B cell (primary cell): ENCODE measurements at places on chromosomes 16 and 17.

GRCh38 chr16:85583491-85584181 is 29.5 kb upstream of the GSE1 start:
- no peak for DNase-seq

DNA sequence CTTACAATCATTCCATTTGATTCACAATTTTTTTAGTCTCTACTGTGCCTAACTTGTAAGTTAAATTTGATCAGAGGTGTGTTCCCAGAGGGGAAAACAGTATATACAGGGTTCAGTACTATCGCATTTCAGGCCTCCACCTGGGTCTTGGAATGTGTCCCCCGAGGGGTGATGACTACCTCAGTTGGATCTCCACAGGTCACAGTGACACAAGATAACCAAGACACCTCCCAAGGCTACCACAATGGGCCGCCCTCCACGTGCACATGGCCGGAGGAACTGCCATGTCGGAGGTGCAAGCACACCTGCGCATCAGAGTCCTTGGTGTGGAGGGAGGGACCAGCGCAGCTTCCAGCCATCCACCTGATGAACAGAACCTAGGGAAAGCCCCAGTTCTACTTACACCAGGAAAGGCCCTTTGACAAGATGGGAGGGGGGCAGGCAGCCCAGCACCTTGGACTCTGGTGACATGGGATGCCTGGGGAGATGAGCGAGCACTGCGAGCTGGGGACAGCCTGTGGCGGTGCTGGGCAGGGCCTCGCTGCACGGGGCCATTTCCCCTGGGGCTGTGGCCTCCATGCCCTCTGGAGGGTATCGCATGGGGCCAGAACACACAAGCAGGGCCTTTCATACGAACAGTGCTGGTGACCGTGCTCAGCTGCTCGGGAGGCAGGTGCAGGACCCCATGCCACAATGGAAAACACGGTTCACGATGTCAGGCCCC is 33.9 kb downstream of the PDIA2 start:
- no peak for DNase-seq

- DNase-seq: no peak
These were observed 759 bp downstream of the ELAC2 start for GRCh38 chr17:13016881-13017654.

GRCh38 chr17:13154398-13154797 is 136.6 kb upstream of the ELAC2 start:
- no peak for DNase-seq

GRCh38 chr17:48374650-48375230 is 55.3 kb downstream of the SKAP1 start:
- peak; percentile 48 for DNase-seq

DNA sequence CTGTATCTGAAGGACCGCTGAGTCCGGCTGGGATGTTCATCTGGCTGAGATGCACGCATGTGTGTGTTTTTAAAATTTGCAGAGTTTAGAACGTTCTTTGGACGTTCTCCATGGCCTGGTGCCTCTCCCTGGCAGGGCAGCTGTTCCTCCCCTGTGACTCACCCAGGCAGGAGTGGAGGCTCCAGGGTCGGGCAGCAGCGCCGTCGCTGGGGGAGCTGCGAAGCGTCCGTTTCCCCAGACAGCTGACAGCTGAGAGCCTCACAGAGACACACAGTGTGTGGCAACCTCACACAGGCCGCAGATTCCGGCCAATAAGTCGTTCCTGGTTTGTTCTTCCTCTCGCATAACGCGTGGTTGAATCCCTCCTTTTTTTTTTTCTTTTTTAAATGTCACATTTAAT is 80.6 kb downstream of the OR1D5 start:
- DNase-seq: no peak

DNA sequence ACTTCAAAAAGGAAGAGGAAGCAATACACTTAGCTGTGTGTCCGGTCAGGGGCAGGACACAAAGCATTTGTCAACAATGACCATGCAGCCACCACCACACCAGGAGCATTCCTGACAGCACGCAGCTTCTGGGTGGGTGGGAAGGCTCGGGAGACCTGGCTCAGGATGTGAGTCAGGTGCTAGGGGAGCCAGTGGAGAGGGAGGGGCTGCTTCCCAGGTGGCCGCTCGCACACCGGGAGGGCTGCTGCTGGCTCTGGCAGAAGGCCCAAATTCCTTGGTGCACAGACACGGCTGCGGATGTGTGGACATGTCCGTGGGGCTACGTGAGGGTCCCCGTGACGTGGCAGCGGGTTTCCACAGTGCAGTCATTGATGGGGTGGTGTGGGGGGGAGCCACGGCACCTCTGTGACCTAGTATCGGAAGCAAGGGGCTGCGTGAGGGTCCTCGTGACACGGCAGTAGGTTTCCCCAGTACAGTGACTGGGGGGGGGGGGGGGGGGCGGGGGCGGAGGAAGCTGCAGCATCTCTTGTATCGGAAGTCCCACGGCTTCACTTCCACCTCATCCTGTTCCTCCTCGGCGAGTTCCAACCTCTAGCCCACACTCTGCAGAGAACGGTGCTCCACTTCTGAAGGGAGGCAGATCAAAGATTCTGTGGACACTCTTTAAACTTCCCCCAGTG is 112.8 kb downstream of the ZNF778 start:
- DNase-seq: peak; percentile 39

- DNase-seq: no peak
These were observed 30.3 kb downstream of the CDK5RAP3 start for GRCh38 chr17:48001197-48001596.

DNA sequence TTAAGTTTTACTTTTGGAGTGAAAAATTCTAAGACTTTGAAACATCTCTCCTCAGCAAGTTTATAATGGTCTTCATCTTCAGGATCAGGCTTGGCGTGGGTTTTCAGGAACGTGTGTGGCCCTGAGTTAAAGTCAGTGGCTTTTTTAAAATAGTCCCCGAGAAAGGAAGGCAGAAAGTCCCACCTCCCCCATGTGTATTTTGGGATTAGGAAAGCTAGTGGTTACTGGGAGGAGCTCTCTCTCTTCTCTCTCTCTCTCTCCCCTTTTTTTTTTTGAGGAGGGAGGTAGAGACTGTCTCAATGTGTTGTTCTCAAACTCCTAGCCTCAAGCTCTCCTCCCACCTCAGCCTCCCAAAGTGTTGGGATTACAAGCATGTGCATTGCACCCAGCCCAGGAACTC is 213.2 kb downstream of the IRX3 start:
- no peak for DNase-seq

- DNase-seq: no peak
These were observed 1.6 kb downstream of the RAB11FIP4 start for GRCh38 chr17:31392856-31393748.

DNA sequence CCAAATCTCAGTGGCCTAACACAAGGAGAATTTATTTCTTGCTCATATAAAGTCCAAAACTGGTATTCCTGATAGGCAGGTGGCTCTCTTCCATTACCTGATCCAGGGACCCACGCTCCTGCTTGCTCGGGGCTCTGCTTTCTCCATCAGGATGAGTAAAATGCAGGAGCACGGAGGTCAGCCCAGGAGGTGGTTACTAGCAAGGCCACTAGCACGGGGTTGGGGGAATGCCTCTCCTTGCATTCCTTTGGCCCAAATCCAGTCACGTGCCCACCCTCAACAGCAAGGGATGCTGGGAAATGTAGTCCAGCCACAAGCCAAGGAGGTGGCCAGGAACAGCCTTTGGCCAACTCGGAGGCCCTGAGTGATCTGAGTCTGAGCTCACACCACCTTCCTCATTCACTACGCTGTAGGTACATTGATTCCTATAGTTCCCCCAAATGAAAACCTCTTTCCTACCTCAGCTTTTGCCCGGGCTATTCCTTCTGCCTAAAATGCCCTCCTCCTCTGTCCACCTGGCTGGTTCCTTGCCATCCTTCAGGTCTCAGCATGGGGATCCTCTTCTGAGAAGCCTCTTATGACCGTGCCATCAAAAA is 38.3 kb upstream of the HAPSTR1 start:
- peak; percentile 16 for DNase-seq

- no peak for DNase-seq
These were observed 8.8 kb downstream of the MYCBPAP start for GRCh38 chr17:50517011-50517410.

GRCh38 chr16:31461921-31462804 is 2.9 kb downstream of the ARMC5 start:
- DNase-seq: no peak

DNA sequence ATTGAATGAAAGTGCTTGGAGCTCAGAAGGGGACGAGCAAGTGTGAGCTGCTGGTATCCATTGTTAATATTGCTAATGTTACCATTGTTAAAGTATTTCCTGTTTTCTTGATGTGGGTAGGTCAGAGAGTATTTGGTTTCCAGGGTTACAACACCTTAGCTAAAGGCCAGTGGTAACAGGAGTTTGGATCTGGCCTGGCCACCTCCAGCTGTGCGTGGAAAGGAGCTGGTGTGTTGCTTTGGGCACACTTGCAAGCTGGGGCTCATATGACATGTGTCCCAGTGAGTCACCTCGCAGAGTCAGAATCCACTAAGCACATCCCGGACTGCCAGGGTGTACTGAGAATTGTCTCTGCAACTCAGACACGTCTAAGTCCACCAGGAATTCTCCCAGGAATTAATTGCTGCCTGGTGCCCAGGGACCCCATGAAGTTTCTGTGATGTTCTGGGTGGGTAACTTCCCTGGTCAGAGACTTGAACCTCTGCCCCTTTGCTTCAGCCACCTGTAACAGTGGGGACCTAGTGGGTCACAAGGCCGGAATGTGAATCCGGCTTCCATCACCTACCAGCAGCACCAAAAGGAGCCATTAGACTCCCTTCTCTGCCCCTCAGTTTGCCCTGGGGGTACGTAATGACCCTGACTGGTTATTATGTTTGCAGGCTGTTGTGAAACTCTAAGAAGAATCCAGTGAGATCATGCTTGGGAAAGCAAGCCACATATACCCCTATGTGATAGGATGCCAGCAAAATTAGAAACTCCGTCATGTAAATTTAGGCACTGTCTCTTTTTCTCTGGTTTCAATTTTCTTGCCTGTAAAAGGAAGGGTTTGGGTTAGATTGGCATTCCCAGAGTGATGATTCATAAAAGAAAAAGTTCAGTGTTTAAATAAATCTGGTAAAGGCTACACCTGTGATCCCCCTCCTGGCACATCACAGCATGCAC is 12.8 kb downstream of the SLC6A2 start:
- no peak for DNase-seq

GRCh38 chr16:924806-925205 is 46.0 kb downstream of the LMF1 start:
- no peak for DNase-seq

DNA sequence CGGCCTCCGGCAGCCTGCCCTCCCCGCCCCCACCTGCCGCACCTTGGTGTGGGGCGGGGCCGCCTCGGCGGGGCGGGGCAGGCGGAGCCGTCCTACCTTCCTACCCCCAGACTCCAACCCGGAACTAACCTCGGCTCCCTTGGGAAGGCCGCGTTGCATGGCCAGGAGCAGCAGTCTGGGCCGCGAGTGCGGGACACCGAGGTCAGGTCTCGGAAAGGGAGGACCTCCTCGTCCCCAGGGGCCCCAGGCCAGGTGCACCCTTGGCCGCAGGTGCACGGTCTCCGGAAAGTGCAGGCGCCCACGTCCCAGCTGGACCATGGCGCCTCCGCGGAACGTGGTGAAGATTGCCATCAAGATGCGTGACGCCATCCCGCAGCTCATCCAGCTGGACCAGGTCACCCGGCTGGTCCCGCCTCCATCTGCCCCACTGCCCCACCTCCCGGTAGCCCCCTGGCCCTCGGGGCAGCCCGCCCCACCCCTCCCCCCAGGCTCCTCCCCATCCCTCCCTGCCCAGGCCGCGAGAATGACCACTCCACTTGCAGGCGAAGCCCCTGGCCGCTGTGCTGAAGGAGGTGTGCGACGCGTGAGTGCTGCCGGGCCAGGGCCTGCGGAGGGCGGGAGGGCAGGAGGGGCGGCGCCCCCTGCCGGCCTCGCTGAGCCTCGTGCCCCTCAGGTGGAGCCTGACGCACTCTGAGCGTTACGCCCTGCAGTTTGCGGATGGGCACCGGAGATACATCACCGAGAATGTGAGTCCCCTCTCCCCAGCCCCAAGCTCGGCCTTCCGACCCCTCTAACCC is at the start of gene ELMO3:
Gene ELMO3, plus strand, starts transcription at position 121 of the 797 bp plus-strand sequence. Its CDS starts 196 bp downstream, at position 317.
- DNase-seq: no peak

DNA sequence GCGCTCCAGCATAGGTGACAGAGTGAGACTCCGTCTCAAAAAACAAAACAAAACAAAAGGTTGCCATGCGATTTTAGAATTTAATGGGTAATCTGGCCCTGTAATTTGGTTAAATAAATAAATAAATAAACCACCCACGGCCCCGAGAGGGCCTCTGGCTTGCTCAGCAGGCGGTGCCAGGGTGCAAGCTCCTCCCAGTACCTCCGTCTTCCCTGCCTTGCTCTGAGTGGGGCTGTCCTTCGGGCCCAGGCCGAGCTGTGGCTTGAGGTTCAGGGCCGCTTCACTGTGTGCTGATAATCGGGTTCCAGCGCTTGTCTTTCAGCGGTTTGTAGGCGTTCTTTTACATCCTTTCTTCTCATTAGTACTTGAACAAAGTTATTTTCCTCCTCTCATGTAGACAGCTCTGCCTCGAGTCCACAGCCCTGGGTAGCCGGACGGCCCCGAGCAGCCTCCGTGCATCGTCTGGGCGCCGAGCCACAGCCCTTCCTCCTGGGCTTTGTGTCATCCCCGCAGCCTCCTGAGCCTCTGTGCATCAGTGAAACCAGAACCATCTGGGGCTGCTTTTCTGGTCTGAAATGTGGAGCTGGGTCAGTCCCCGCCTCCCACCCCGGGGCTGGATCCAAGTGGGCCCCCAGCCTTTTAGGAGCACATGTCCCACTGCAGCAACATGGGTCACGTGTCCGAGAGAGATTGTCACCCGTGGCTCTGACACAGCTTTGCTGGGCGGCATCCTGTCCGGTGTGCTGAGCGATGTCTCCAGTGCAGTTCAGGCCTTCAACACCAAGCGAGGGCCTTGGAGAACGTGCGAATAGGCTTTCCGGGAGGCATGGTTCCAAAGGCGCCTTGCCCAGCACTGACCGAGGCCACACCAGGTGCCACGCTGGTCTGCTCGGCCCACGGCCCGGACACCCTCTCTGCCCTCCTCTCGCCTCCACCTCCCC is 157.4 kb upstream of the CHMP6 start:
- DNase-seq: no peak

- no peak for DNase-seq
These were observed 11.6 kb upstream of the DLX4 start for GRCh38 chr17:49957350-49957749.

DNA sequence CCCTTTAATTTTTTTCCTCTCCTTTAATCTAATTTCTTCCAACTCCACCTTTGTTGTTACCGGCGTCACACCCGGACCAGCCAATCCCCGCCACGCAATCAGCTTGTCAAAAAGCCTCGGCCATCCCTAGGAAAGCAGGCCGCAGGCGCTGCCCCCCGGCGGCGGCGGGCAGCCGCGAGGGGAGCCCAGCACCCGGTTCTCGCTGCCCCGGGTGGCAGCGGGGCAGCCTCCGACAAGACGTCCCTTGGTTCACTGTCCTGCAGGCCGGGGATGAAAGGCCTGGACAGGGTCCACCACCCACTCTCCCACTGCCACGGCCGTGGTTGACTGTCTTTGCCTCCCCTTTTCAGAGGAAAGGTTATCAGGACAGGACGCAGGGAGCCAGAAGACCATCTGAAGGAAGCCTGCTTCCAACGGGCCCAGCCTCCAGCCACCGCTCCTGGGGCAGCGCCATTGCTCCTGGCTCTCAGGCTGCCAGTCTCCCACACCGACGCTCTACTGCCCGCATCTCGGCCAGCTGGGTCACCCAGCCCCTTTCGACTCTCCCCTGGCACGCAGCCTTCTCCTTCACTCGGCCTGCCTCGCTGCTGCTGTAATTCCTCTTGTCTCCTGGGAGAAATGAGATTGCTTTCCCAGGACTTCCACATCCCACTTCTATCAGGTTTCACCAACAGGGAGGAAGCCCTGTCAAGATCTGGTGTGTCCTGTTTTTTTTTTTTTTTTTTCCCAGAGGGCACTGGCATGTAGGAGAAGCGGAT is 2.8 kb upstream of the UBTF start:
- DNase-seq: peak; percentile 67

- DNase-seq: peak; percentile 61
These were observed 151.7 kb upstream of the COX10 start for GRCh38 chr17:13917634-13918033.

GRCh38 chr16:54657058-54657708 is 273.5 kb upstream of the IRX5 start:
- DNase-seq: no peak
